Activated T-cell treated with anti-CD3 and anti-CD28 coated beads, Interleukin-2, amount 50 U/mL, for 72 hours (primary cell): ENCODE measurements at places on chromosomes 4 and X.

- no peak for DNase-seq
Observed at GRCh38 chr4:91961504-91961903, 342.3 kb upstream of the GRID2 start.

DNA sequence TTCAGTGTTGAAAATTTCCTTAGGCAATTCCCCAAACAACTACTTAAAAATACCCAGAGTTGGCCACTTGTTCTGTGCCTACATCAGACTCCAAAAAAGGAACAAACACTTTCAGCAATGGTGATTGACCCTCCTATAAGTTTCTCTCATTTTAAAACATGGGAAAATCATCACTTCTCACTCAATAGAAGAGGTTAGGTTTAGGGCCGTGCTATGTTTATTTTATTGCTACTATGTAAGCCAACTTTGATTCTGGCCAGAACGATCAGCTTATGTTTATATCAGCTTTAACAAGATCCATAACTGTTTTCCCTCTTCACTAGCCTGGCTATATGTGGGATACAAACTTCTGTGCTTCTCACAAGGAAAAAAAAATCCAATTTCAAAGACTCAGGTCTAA, 133.1 kb downstream of the MTNR1A start:
- no peak for DNase-seq

GRCh38 chr4:109072595-109072994, 229.9 kb downstream of the COL25A1 start:
- DNase-seq = no peak

GRCh38 chr4:120070196-120070595, 3.5 kb upstream of the MAD2L1 start:
- DNase-seq = no peak

DNA sequence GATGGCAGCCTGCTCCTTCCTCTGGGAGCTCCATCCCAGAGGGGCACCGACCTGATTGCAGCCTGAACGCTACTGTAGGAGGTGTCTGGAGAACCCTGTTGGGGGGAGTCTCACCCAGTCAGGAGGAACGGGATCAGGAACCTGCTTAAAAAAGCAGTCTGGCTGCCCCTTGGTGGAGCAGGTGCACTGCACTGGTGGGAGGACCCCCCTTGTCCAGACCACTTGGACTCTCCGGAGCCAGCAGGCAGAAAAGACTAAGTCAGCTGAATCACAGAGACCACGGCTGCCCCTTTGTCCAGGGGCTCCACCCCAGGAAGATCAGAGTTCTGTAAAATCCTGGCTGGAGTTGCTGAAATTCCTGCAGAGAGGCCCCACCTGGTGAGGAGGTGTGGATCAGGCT, 67.3 kb upstream of the MAGEB18 start:
- no peak for DNase-seq

- no peak for DNase-seq
Observed at GRCh38 chr4:167883266-167883665, 209.1 kb upstream of the ANXA10 start.

- DNase-seq = no peak
Observed at GRCh38 chrX:52830551-52830950, 19.5 kb downstream of the XAGE5 start.
